ENCODE measurements at places on chromosomes 4 and X. TPM values are rescaled to one million over a fixed set of nuclear protein-coding genes. Genes with fewer than 3 reads are reported as not detected.

BCOR gene
- total RNA-seq = 12.7 TPM

ASMT gene
- not detected for total RNA-seq

NSUN7 gene
- not detected for total RNA-seq

SHOX gene
- total RNA-seq = not detected

- DNase-seq = no peak
These were observed 51.8 kb upstream of the BCOR start for GRCh38 chrX:40149286-40150175.

DNA sequence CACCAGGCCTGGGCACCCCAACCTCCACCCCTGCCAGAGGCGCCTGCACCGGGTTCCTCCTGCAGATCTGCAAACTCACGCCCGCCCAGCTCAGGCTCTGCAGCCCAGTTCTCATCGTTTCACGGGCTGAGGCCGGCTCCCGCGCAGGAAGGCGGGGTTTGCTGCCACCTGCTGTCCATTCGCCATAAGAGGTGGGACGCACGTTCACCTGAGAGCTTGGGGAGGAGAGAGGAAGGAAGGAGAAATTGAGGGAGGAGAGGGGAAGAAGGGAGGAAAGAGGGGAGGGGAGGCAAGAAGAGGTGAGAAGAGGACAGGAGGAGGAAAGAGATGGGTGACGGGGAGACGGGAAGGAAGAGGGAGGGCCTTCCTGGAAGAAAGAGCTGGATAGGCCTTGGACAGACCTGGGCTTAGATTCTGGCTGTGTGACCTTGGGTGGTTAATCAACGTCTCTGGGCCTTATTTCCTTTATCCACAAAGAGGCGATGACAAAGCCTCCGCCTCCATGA is 114.5 kb downstream of the ADRA2C start:
- DNase-seq = peak; percentile 37

DNA sequence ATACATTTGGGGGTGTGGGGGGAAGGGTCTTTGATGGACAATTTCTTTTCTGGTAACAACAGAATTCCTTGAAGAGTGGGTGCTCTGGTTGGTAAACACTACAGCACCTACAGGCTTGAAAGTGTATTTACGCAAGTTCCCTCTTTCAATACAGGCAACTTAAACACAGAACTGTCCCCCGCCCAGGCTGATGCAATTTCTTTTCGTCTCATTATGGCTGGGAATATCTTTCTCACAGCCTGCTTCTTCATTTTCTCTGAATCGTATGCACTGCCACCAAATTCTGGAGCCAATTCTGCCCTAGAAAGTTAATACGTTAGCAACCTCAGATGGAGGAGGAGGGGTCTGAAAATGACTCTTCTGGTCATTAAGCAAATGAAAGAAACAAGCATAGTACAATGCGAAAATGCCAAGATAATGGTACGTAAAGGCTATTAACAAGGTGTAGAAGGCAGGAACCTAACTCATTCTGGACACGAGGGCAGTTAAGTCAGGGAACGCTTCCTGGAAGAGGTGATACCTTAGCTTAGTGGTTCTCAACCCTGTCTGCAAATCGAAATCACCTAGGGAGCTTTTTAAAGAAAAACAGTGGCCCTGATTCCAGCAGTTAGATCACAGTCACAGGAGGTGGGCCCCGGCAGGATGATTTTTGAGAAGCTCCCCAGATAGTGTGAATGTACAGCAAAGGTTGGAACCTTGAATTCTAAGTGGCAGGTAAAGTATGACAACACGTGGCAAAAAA is 1.0 kb downstream of the AGA start:
- DNase-seq = peak; percentile 53

- DNase-seq = no peak
These were observed 46.4 kb downstream of the ASMT start for GRCh38 chrX:1661048-1661921.

DNA sequence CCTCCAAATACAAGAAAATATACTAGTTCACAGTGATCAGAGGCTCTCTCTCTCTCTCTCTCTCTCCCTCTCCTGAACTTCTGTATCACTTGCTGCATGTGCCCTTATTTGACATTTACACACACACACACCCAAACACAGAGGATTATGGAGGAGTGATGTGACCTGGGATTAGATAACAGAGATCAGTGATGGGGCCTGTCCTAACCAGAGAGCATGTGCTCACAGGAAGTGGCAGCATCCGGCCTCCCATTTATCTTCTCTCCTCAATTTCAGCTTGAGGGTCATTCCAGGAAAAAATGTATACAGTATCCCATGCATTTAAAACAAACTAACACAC is 143.0 kb downstream of the TSPAN5 start:
- no peak for DNase-seq

DNA sequence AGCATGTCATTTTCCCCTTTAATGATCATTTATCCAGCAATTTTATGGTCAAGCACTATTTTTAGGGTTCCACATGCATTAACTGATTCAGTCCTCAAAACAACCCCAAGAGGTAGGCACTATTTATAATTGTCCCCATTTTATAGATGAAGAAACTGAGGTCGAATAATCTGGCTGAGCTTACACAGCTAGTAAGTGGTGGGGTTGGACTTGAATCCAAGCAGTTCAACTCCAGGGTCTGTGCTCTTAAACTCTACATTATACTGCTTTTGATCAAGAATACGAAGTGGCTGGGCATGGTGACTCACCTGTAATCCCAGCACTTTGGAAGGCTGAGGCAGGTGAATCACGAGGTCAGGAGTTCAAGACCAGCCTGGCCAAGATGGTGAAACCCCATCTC is 3.2 kb upstream of the CHRNA9 start:
- DNase-seq = no peak

All from fibroblast of the aortic adventitia (primary cell).